ENCODE measurements at places on chromosomes 3 and 15.

DNA sequence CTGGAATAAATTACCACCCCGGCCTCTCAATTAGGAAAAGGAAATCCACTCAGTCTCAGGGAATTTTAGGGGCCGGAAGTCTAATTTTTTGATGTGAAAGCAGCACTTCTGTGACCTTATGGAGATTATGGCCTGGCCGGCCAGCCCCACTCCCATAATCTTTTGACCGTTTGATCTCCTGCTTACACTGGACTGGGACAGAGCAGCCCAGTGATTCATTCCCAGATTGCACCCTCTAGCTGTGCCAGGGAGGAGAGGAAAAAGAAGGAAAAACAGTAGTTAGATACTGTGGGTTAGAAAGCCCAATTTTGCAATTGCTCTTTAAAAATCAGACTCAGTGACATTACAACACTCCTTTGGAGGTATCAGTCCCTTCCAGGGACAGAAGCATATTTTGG lies 32.4 kb downstream of the GJD2 start:
- no peak for DNase-seq

- no peak for DNase-seq
Observed at GRCh38 chr3:117657278-117657677, 947.7 kb downstream of the TUSC7 start.

DNA sequence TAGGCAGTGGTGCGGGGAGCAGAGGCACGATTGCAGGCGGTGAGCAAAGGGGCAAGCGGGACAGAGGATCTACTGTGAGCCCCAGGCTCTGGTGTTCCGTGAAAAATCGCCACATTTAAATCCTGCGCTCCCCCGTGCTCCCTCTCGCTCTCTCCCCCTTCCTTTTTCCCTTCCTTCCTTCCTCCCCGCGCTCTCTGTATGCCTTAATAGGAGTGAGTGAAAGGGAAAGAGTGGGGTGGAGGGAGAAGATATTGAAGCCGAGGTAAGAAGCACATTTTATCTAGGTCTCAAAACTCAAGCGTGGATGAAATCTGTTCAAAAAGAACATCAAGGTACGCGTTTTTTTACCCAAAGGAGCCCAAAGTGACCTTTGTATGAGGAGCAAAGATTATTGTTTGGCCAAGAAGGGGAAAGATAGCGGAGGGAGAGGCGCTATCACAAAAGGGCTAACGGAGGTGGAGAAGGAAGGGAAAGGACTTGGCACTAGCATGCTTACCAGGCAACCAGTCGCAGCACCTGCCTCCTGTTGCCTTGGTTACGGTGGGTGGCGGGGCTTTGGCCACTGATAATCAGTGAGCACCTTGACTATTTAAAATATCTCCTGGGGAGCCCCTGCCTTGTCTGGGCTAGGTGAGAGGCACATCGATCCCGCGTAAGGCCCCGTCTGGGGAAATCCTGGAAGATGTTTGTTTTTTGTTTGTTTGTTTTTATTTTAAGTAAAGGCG lies 14.9 kb upstream of the AEN start:
- peak; percentile 16 for DNase-seq

GRCh38 chr3:184333190-184333589 lies 4.2 kb upstream of the FAM131A start:
- peak; percentile 80 for DNase-seq

DNA sequence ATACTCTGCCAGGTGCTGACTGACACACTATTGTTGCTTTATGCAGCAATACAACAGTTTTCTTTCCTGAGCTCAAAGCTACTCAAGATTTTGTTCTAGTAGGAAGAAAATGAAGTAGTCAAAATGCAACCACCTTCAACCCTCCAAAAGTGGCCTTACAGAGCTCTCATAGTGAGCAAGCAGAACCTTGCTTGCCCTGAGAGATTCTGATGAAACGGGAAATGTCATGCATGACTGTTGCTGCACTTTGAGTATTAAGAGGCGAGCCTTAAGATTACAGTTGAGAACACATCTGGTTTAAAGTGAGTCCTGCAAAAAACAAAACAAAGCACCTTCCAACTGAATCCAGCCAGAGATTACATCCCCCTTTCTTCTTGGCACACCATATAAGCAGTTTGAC lies 29.7 kb downstream of the MINDY4B start:
- no peak for DNase-seq

DNA sequence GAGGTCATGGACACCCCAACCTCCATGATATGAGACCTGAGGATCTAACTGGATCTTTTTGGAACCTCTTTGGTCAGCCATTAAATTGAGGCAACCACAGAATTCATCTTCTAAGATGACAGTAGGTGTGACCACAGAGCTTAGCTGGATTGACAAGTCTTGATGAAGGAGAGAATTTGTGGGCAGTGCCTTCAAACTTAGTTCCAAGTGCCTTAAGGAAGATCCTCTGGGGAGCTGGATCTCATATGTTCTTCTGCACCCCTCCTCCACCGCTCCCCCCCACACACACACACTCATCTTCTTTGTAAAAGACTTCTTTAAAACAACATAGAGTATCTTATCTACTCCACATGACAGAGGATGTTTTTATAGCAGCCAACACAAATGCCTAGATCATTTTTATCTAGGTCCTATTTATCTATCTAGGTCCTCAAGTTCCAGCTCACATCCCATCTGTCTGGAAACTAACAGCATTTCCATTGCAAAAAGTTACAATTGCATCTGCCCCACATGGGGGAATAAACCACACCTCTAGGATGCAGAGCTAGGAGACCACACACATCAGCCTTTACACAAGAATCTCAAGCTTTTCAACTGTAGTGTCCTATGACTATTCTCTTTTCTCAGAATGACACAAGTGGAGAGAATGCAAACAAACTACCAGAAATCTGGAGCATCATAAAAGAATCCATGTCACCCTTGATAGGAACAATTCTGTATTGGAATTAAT lies 37.4 kb downstream of the WWTR1 start:
- DNase-seq: no peak

GRCh38 chr3:171758109-171758508 lies 52.2 kb downstream of the PLD1 start:
- DNase-seq: no peak

GRCh38 chr3:155332716-155333115 lies 39.2 kb upstream of the STRIT1 start:
- DNase-seq: no peak

GRCh38 chr15:62588938-62589670 lies 424.0 kb upstream of the C2CD4B start:
- DNase-seq: no peak

GRCh38 chr3:13192471-13193213 lies 119.4 kb upstream of the IQSEC1 start:
- DNase-seq: no peak

- DNase-seq: no peak
Observed at GRCh38 chr3:133997871-133998635, 31.7 kb downstream of the SLCO2A1 start.

DNA sequence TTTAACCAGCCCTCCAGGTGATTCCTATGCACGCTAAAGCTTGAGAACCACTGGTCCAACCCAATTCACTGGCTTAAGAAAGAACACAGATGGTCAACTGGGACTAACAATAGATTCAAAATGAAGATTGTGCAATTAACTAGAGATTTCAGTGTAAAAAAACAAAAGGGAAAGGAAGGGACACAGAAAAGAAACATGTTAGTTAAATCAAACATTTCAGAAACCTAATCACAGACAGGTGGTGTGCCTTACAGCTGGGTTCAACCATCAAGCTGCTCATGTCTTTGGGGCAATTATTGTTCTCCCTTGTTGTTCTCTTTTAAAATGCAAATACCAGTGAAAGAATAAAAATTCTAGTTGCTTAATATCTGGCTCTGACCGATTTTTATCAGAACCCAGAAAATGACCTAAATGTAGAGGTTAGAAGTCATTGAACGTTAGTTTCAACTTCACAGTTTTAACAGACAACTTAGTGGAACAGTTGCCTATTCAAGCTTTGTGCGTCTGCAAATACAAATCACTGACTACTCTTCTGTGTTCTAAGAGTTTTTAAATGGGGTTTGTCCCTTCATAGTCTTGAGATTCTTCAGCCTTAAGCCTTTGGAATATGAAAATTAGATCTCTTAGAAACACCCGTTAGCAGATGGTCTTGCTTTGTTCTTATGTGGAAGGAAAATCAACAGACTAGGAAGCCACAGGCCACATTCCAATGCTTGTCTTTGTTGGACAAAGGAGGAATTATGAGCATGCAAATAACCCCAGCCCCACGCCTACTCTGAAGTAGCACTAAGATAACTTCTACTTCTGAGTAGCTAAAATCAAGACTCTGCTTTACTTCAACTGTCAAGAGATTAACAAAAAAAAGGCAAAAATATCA lies 223.4 kb downstream of the ATP8B4 start:
- no peak for DNase-seq

GRCh38 chr15:60905587-60905986 lies 323.5 kb downstream of the RORA start:
- DNase-seq: no peak

- DNase-seq: no peak
Observed at GRCh38 chr3:1272546-1273265, 179.9 kb downstream of the CNTN6 start.

DNA sequence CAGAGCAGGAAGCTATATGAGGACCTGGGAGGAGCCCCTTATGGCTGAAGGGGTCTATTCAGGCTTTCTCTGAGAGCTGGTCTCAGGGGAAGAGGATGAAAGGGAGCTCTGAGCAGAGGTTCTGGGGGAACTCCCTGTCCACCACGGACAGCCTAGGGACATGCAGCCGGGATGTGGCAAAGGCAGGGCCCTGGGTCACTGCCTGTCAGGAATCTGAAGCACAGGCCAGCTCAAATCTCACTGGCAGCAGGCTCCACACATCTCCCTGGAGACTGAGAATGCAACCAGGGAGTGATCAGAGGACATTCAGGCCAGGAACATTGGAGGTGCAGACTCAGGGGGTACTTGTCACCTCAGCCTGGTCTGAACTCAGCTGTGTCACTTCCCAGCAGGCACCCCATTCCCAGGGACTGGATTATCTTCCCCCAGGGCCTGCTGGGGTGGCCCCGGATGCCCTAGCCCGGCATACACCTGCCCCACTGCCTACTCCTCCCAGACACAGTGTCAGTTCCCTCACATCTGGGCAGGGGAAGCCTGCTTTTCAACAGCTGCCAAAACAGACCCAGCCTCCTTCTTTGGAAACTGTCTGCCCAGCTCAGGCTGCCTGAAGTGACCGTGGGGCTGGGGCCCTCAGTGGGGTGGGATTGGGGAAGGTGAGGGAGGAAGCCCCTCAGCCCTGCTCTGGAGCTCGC lies 18.3 kb upstream of the SEMA3F start:
- DNase-seq: no peak

DNA sequence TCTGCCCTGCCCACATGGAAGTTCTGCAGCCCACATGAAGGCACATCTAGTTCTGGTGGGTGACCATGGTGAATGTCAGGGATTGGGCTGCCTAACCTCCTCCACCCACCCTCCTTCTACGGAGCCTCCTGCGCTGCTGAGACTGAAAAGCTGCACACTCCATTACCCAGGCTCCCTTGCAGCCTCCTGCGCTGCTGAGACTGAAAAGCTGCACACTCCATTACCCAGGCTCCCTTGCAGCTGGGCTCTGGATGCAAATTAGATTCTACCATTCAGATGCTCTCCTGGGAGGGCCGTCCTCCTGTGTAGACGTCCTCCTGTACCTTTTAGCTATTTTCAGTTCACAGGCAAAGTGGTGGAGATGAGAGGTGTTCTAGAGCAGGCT lies 32.1 kb downstream of the POMGNT2 start:
- no peak for DNase-seq

- DNase-seq: no peak
Observed at GRCh38 chr3:60636846-60637245, 614.4 kb downstream of the FHIT start.

GRCh38 chr3:134406331-134407238 lies 32.3 kb upstream of the AMOTL2 start:
- no peak for DNase-seq

- DNase-seq: no peak
Observed at GRCh38 chr3:122104515-122105194, 49.5 kb downstream of the CD86 start.

DNA sequence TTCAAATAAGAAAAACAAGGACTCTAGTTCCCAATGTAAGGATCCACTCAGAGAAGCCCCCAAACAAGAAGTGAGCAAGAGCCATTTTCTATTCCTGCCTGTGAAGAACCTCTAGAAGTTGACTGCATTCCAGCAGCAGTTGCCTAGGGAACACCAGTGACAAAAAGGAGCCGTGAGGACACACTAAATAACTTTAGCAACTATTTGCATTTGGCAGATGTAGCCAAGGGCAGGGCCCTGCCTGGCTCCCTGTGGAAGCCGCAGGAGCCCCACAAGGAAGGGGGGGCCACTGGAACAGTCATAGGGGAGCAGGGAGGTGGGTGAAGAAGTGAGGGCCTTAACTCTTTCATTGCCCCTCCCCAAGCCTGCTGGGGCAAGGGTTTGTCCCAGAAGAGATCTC lies 470.2 kb upstream of the PROK2 start:
- DNase-seq: no peak

- no peak for DNase-seq
Observed at GRCh38 chr3:168251371-168251770, 155.6 kb upstream of the GOLIM4 start.

DNA sequence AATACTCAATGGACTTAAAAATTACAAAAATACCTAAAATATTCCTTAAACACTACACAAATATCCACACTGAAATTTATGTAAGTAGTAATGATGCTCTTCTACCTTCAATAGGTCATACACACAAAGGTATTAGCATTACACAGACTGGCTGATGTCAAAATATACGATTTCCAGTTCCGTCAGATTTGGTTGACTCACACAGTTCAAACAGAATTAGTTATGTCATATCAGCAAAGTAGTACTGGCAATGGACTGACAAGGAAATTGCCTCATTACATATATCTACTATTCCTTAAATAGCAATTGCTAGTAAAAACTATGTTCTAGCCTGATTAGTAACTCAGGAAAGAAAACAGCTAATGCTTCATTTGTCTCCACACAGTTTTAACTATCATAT lies 70.8 kb downstream of the ADAM10 start:
- no peak for DNase-seq

GRCh38 chr15:41231422-41232226 lies 556 bp downstream of the CHP1 start:
- DNase-seq: peak; percentile 35
